GM20000 (cell line): ENCODE measurements at places on chromosomes 12 and 14.

DNA sequence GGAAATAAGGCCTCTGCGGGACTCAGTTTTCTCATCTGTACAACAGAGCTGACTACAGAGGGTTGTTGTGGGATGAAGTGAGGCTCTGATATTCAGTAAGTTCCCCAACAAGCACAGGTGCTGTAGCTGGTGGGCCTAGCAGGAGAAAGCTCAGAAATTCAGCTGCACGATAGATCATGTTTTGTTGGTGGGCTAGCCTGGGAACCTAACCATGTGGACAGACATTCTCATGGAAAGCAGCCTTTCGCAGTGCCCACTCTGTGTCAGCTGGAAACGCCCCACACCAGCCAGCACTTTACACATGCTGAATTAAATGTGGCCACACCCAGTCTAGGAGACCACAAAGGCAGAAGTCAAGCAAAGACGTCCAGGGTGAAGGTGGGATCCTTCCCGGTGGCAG lies 16.1 kb downstream of the PITPNM2 start:
- DNase-seq: no peak

- no peak for DNase-seq
Observed at GRCh38 chr12:92369636-92370035, 224.0 kb upstream of the BTG1 start.

GRCh38 chr12:108564724-108565123 lies 2.3 kb downstream of the ISCU start:
- no peak for DNase-seq

GRCh38 chr12:109452489-109452888 lies 24.6 kb downstream of the KCTD10 start:
- DNase-seq: no peak

DNA sequence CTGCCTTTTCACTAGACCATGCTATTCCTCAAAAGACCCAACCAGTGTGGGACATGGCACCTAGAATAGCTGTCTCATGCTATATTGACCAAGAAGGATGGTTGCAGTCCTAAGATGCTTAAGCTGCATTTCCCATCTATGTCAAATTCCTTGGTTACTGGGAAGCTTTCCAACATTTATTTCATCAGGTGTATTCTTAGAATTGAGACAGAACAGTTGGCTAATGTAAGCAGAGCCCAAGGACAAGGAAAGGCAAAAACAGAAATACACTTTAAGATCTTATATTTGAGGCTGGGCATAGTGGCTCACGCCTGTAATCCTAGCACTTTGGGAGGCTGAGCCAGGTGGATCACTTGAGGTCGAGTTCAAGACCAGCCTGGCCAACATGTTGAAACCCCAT lies 24.7 kb downstream of the ARG2 start:
- no peak for DNase-seq
